T47D (cell line): ENCODE measurements at places on chromosomes 1 and 21.

- no peak for DNase-seq
Observed at GRCh38 chr1:1399872-1400575, 889 bp upstream of the CCNL2 start.

GRCh38 chr1:155979597-155980343 is 1.4 kb upstream of the ARHGEF2 start:
- no peak for DNase-seq

- DNase-seq = no peak
Observed at GRCh38 chr1:39103328-39104157, 77.4 kb downstream of the NDUFS5 start.

GRCh38 chr1:201630582-201630981 is 91.7 kb downstream of the NAV1 start:
- no peak for DNase-seq

- DNase-seq = no peak
Observed at GRCh38 chr1:231683439-231684165, 57.0 kb downstream of the DISC1 start.

DNA sequence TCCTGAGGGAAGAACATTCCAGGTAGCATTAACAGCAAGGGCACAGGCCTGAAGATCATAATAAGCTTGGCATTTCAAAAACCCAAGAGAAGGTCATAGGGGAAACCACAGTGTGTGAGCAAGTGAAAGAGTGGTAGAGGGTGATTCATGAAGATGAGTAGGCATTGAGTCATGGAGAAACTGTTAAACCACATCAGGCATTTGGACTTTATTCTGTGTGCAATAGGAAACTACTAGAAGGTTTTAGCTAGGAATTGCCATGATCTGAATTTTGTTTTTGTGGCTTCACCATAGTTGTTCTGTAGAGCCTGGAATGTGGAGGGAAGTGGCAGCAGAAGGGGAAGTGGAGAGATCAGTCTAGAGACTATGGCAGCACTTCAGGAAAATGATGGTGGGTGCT is 359.0 kb upstream of the PTBP2 start:
- no peak for DNase-seq

- DNase-seq = no peak
Observed at GRCh38 chr1:54781023-54781723, 16.9 kb upstream of the PARS2 start.

DNA sequence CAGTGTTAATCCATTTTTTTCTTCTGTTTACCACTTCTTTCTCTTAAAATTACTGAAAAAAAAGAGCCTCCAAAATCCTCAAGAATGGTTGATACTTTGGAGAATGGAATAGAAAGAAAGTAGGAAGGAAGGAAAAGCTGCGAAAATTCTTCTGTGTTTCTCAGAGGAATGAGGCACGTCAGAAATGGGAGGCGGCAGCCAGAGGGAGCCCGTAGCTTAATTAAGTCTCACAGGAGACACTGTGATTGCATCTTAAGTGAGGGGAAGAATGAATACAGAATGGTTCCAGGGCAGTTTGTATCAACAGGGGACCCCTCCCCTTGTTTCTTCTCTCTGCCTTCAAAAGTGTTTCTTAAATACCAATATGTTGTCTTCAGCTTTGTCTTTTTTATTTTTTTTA is 1099.5 kb downstream of the PLA2G4A start:
- DNase-seq = peak; percentile 16

DNA sequence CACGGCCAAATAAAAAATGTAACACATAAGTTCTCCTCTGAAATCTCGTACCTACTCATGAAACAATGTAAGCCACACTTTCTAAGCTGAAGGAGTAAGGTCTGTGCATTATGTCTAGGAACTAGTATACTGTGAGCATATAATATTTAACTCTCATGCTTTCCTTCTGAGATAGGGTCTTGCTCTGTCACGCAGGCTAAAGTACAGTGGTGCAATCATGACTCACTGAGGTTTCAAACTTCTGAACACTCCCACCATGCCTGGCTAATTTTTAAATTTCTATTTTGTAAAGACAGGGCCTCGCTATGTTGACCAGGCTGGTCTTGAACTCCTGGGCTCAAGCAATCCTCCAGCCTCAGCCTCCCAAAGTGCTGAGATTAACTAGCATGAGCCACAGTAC is 71.3 kb downstream of the AHCTF1 start:
- no peak for DNase-seq

DNA sequence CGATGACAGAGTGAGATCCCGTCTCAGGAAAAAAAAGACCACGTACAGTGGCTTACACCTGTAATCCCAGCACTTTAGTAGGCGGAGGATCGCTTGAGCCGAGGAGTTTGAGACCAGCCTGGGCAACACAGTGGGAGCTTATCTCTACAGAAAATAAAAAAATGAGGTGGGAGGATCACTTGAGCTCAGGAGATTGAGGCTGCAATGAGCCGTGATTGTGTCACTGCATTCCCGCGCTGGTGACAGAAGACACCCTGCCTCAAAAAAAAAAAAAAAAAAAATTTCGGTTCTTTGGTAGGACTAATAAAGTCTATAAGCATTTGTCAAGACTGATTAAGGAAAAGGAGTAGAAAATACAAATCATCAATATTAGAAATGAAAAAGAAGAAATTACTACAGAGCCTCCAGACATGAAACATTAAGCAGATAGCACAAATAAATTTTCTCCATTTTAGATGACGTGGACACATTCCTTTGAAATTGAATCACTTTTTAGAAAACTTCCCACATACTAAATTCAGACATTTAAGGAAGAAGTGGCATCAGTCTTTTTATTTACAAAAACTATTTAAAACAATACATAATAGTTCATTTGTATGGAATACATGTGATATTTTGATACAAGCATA is 30.4 kb downstream of the MORC3 start:
- DNase-seq = no peak

DNA sequence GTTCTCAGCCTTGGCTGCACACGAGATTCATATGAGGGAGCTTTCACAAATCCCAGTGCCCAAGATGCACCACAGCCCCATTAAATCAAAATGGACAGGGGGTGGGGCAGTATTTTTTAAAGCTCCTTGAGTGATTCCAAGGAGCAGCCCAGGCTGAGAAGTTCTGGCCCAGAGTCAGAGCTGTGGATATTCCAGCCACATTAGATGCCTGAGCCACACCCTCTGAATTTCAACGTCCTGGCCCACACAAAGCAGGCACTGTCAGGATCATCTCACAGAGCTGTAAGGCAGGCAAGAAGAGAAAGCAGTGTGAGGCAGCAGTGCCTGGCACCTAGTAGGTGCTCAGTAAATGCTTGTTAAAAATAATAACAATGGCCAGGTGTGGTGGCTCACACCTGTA is 37.4 kb downstream of the PAX7 start:
- DNase-seq = no peak

GRCh38 chr1:65409314-65409713 is 11.2 kb upstream of the LEPR start:
- no peak for DNase-seq

DNA sequence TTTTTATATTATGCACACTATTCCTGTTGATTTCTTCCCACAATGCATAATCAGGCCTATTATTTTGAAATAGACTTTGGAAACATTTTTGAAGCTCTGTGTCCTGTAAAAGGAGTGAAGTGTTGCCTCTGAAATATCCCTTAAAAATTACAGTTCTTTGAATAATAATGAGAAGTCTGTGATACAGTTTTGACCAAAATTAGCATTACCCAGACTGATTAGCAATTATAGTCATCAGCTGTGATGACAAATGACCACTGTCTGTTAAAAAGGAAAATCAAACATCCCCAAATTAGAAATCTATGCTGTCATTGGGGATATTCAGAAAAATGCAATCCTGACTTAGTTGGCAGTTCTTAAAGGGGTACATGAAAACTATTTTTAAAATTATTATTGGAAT is 63.7 kb downstream of the PTGS2 start:
- no peak for DNase-seq

DNA sequence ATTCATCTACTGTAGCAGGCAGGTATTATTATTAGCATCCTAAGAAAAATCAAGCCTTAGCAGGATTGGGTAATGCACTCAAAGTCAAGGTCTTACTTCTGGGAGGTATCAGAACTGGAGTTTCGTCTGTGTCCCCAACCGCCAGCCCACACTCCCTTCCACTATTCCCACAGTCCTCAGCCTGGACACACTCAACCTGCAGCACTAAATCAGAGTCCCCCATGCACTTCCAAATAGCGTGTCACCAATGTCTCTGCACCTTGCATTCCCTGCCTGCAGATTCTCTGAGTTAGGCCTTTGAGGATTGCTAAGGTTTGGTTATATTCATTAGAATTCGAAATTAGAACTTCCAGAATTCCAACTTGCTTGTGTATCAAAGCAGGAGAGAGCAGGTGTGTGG is 3.9 kb downstream of the LYPD8 start:
- DNase-seq = no peak

GRCh38 chr1:101742509-101742908 is 254.2 kb downstream of the OLFM3 start:
- DNase-seq = no peak

- no peak for DNase-seq
Observed at GRCh38 chr21:41758550-41758949, 8.3 kb downstream of the RIPK4 start.

- DNase-seq = no peak
Observed at GRCh38 chr1:150552128-150552910, 3.1 kb downstream of the ADAMTSL4 start.

- no peak for DNase-seq
Observed at GRCh38 chr21:45136500-45136899, 62.1 kb downstream of the ADARB1 start.

DNA sequence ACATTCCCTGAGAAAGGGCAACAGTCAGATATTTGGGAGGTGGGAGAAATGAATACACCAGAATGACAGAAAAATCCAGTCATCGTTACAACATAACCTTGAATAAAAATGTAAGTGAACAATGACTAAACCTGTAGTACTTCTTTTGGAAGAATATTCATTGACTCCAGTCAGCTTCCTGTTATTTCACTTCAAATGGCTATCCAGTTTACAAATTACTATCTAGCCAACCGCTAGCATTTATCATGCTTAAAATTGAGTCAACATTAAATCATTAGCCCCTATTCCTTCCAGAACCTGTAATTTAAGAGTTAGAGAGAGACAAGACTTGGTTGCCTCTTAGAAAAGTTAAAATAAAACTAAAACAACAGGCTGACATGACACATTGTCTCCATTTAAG is 33.6 kb downstream of the WLS start:
- DNase-seq = no peak

- DNase-seq = no peak
Observed at GRCh38 chr1:222073307-222073995, 331.6 kb upstream of the DUSP10 start.

DNA sequence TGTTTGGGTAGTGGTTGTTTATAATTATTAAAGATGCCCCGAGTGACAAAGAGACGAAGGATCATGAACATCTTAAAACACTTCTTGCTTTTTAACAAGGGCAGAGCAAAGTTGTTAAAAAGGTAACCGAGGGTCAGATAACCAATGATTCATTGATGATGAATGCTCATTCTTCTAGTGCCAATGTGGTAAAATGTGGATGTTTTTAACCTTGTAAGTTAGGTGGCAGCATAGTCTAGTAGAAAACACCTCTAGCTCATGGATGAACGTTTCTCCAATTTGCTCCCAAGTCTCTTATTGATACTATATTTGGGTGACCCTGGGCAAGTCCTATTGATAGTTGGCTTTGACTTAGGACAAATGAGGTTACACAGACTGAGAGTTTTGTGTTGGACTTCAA is 167.9 kb downstream of the KIF26B start:
- DNase-seq = peak; percentile 18

DNA sequence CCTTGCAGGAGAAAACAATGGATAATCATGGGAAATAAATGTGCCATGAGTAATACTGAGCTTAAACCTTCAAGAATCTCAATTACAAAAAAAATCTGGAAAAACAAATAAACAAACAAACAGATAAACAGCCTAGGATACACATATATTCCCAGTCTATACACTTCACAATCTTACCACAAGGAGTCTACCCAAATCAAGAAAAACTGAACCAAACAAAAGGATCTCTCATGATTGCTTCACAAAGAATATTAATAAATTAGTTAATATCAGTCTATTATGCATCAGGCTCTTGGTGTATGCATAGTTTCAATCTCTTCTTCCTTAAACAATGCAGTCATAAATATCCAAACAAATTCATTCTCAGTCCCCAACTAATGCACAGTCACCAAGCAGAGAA is 3.2 kb upstream of the ESRRG start:
- DNase-seq = no peak

DNA sequence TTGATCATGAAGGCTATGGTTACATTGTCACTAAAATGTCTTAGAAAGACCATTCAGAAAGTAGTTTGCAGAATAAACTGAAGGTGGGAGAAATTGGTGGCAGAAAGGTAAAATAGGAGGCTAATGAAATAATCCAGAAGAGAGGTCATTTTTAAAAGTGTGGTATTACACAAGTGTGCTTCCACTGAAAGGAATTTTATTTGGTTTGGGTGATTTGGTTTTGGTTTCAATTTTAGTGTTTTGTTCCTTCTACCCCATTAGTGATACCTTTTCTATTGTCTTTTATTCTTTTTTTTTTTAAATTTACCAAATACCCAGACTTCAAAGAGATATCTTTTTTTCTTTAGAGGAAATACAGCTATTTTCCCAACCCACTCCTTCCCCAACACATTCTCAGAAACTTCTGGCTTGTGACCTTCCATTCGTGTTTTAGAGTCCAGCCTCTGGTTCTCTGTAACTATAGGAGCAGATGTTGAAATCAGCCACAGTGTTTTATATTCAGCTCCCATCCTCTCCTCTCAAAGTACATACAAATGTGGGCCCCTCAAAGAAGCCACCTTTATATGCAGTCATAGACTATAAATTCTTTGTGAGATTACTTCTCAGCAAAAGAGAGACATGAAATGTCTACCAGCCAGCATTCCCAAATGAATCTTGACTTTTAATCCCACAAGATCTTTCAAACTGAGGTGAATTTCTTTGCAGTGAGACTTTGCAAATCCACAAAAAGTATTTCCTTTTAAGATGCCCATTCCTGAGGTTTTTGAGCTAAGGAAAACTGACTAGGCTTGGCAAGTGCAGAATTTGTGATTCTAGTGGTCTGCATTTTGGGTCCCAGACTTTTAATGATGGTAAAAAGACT is 42.0 kb upstream of the PALMD start:
- no peak for DNase-seq

DNA sequence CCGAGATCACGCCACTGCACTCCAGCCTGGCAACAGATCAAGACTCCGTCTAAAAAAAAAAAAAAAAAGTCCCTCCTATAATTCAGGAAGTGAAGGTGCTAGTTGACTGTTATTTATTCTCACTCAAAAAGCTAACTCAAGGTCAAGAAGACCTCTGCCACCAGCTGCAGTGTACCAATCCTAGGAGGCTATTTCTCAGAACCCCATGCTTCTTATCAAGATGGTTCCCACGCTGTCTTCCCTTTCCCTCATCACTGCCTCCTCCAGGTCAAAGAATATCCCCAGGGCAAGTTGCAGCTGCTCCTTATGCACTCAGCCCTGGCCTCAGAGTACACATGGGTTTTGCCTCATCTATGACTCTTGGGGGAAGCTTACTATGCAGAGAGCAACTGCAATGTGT is 53.6 kb downstream of the RERE start:
- peak; percentile 76 for DNase-seq

DNA sequence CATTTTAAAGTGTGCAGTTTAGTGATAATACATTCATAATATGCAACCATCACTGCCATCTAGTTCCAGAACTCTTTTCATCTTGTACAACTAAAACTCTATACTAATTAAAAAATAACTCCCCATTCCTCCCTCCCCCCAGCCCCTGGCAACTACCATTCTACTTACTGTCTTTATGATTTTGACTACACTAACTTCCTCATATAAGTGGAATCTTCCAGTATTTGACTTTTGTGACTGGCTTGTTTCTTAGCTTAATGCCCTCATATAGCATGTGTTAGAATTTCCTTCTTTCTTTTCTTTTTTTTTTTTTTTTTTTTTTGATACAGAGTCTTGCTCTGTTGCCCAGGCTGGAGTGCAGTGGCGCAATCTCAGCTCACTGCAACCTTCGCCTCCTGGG is 1.4 kb upstream of the NVL start:
- no peak for DNase-seq
